ENCODE measurements at places on chromosomes 5 and 9.

DNA sequence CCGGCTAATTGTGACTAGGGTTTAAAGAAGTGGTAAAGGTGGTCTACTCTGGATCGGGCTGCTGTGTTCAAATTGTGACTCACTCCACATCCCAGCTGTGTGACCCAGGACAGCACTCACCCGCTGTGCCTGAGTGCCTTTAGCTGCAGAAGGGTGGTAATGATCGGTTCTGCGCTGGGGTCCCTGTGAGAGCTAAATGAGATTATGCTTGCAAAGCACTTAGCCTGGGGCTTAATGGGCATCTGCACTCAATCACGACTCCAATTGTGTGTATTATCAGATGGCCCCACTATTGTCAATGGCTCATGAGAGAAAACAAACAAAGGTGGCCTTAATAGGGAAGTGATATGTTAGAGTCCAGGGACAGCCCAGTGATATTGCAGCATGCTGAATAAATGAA, 25.1 kb upstream of the TBC1D2 start:
- DNase-seq: no peak

DNA sequence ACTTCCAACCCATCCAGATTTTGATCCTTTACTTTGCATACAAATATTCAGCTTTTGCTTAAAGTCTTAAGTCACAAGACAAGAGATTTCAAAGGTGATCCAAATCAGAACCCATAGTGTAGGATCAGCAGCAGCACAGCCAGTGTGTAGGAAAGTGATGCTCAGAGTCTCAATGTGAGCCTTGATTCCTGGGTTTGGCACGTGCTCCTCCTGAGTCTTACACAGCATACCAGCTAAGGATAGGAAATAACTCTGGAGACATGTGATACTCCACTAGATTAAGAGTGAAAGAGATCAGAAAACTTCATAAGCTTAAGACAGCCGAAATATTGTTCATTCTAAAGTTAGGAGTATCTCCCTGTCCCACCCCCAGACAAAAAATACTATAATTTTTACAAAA, 344.9 kb downstream of the SEMA5A start:
- DNase-seq: no peak

DNA sequence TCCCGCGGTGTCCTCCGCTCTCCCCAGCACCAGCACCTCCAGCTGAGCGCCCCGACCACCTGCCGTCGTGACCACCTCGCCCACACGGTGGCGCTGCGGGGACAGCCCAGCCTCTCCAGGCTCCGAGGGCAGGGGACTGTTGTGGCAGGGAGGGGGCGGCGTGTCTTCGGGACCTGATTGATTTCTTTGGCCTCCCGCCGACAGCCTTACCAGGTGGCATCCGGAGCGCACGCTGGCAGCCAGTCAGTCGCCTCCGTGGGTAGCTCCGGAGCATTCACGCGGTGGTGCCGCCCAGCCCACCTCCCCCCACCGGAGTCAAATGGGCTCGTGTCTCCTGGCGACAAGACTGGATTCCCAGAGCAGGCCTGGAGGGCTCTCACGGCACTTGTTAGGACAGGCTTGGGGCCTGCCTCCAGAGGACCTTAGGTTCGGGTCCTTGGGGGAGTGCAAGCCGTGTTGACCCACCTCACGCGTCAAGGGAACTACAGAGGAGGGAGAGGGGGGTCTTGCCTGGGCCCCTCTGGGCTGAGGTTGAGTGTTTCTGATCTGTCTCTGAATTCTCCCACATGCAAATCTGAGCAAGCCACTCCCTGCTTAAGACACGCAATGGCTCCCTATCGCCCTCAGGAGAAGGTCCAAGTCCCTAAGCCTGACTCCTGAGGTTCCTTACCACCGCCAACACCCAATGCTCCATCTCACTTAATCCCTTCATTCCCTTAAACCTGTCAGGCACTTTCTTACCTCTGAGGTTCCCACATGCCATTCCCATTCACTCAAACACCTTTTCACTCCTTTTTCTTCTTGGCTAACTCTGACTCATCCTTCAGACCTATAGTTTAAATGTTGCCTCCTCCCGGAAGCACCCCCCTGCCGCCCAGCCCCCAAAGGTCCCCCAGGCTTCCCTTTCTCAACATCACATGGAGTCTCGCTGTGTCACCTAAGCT, 51.2 kb upstream of the GGTA1 start:
- DNase-seq: peak; percentile 78

DNA sequence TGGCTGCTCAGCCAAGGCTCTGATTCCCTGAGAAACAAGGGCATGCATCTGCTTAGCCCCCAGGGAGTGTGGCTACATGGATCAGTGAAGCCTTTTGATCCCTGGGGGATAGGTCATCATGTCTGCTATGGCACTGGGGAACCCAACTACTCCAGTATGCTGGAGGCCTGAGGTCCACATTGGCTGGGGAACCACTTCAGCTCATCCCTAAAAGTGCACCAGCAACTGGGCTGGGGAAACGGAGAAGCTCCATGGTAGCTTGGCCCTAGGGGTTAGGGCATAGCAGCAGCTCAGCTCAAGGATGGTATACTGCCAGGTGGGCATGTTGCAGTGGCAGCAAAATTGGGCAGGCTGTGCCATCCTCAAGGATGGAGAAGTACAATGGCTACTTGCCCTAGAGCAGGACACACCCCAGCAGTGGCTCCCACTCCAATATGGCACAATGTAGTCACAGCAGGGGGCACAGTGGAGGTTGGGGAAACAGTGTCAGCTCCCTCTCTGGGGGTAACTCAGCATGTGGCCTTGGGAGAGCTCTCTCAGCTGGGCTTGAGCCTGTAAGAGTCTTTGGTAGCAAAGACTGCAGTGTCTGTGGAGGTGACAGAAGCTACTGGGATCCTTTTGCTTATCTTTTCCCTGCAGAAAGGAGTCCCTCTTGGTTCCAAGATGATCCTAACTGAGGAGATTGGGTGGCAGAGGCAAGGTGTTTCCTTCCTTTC, 111.5 kb upstream of the FSTL4 start:
- DNase-seq: no peak

GRCh38 chr5:68661237-68661636, 432.6 kb upstream of the SLC30A5 start:
- DNase-seq: peak; percentile 27
